ENCODE measurements at places on chromosomes 6 and 20. TPM values are rescaled to one million over a fixed set of nuclear protein-coding genes. Genes with fewer than 3 reads are reported as not detected.

Gene PYGB
- total RNA-seq, result 95.2 TPM

Gene PSMF1
- total RNA-seq, result 105 TPM

Gene MSH5
- total RNA-seq, result 15.1 TPM

Gene EMILIN3
- total RNA-seq, result 0.72 TPM

Gene DUSP15
- 2.4 TPM for total RNA-seq

Gene RRP36
- 41.1 TPM for total RNA-seq

Gene BHLHE23
- total RNA-seq, result not detected

All from aorta (tissue), 5 donors.